Psoas muscle (tissue), 8 donors: ENCODE measurements at places on chromosomes 6 and 20.

GRCh38 chr6:56787209-56787608 is 144.5 kb upstream of the DST start:
- DNase-seq = no peak

GRCh38 chr20:52127309-52127708 is 64.3 kb downstream of the ZFP64 start:
- DNase-seq = no peak

GRCh38 chr6:137893726-137894125 is 26.7 kb downstream of the TNFAIP3 start:
- no peak for DNase-seq

DNA sequence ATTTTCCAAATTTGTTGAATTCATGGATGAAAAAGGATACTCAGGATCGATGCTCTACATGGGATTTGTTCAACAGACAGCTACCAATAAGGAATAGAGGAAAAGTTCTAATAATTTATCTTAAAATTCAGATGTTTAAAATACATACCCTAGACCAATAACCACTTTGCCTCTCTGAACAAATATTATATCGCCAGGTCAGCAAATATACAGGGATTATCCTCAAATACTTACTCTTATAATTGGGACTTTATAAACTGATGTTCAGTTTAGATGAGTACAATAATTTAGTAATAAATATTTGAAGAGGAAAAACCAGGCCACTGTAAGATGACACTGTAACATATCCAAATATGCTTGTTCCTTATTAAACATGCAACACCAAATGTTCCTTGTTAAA is 268.7 kb downstream of the DOK5 start:
- DNase-seq = no peak

DNA sequence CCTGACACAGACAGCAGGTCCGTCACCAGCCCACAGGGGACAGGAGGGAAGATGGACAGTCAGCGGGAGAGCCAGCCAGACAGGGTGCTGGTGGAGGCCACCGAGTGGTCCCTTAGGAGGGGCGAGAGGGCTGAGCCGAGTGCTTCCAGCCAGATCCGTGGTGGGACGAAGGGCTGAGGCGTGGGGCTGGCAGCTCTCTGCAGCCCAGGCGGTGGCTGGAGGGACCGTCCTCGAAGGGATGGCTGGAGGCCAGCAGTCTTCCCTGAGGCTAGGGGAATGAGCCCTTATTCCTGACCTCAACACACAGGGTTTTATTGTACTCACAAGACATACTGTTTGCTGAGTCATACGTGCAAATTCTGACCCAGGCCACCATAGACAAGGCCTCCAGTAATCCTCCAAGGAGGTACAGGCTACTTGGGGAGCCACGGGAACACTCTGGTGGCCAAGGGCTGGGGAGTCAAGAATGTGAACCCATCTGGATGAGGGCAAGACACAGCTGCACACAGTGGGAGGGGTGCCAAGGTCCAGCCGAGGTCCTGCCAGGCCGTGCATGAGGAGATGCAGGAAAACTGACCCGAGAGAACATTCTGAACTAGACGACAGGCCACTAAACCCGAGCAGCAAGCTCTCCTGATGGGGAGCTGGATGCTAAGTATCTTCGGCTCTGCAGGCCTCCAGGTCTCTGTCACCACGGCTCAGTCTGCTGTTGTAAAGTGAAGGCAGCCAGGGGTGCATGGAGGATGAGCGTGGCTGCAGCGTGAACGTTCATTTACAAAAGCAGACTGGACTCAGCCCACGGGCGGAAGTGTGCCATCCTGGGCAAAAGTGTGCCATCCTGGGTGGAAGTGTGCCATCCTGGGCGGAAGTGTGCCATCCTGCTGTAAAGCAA is 242.5 kb downstream of the TTLL2 start:
- no peak for DNase-seq

- DNase-seq = peak; percentile 64
Measured at GRCh38 chr20:6122873-6123648, at the start of gene FERMT1. FERMT1 (minus strand) TSS chr20:6123030; CDS start chr20:6119554, 3,476 bp downstream.

- no peak for DNase-seq
Measured at GRCh38 chr6:39850736-39851297, 58.6 kb downstream of the DAAM2 start.

DNA sequence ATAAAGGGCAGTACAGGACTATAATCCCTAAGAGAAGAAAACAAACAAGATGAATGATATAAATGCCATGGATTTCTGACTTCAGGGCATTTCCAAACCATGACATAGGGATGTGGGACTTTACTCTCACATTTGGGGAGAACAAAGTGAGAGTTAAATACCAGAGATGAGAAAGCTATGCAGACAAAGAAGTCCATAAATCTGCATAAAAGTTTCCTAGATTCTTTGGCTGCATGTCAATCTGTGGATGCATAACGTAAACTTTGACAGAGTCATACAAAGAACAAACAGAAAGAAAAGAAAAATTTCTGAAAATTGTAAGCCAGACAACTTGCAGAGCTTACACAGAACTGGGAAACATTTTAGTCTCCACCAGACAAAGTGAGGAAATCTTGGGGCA is 11.7 kb downstream of the EPM2A start:
- DNase-seq = no peak

DNA sequence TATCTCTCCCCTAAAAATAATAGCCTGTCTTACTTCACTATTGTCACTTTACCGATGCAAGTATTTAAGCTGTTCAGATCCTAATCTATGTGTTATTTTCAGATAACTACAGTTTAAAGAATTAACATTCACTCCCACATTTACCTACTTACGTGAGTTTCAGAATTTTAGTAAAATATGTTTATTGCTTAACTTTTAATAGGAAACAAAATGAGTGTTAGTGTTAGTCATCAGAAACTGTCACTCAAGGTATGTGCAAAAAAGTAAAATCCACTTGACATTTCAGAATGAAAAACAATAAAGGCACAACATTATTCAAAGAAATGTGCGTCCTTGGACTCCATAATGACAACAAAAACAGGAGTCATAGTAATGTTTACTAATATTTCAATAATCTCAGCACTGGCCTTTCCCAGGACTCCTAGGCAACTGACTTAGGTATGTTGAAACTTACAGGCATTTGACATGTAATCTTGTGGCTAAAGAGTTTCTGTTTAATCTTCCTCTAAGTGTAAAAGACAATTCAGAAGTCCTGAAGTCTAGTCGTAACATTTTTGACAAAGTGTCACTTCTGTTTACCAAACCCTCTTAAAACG is 4.5 kb downstream of the ATXN1 start:
- DNase-seq = no peak

- no peak for DNase-seq
Measured at GRCh38 chr6:165817771-165818170, 154.7 kb upstream of the PDE10A start.

DNA sequence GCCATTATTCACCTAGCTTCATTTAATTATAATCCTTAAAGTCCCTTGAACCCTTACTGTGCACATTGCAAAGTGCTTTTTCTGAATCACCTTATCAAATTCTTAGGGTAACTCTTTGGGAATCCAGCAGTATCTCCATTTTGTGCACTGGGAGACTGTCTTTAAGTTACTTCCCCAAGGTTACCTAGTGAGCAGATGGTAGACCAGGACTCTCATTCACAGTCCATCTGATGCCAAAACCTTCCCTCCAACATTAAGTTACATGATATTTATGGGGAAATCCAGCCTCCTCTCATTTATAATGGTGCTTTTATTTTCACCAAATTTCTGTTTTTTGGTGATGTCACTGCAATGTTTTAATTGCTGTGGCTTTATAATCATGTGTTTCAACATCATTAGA is 75.7 kb downstream of the NCOA7 start:
- DNase-seq = no peak

DNA sequence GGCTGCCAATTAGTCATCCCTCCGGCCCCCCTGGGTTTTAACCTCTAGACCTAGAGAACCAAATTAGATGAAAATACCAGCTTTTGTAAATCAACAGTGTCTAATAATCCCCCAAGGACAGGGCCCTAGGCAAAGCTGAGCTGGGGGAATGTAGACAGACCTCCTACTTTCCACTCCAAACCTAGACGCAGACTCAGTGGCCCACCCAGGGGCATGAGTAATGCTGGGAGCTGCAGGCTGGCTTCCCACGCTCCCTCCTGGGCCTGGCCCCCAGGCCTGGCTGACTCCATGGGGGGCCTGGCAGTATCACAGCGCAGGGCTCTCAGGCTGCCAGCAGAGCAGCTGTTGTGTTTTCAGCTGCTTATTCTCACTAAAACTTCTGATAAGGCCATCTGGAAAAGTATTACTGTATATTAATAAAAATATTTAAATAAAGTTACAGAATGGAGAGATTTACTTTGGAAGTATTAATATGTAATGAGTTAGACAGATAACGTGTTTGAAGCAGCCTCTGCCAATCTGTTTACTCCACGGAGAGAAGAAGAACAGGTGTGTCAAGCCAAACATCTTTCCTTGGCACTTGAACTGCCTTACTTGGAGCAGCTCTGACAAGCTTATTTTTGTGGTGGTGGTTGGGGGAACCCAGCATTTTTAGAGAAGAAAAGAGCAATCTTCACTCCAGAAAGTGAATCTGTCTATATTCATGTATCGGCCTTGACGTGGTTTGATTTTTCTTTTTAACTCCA is 144.0 kb upstream of the AGPAT4 start:
- DNase-seq = peak; percentile 69

DNA sequence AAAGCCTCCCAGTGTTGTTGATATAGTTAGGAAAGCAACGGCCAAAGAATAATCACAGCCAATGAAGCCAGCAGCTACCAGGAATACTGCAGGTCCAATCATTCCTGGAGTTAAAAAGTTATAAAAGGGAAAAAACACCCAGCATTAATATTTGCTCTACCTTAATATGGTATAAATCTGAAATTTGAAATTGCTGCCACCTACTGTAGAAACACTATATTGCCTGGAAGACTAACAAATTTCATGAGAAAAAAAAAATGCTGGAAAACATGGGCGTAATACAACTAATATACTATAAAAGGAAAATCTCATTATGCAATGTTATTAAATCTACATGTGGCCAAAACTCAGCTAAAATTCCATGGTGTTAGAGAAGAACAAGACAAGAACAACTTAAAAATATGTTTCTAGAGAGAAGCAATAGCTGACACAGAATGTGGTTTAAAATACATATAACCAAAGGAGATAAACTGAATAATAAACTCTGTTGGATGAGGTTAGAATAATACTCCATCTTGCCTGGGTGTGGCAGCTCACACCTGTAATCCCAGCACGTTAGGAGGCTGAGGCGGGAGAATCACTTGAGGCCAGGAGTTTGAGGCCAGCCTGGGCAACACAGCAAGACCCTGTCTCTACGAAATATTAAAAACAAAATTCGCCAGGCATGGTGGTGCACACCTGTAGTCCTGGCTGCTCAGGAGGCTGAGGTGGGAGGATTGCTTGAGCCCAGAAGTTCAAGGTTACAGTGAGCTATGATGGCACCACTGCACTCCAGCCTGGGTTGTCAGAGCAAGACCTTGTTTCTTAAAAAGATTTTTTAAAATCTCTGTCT is 43.1 kb downstream of the SLC17A5 start:
- no peak for DNase-seq

GRCh38 chr20:63230800-63231268 is 4.9 kb upstream of the BIRC7 start:
- peak; percentile 52 for DNase-seq

DNA sequence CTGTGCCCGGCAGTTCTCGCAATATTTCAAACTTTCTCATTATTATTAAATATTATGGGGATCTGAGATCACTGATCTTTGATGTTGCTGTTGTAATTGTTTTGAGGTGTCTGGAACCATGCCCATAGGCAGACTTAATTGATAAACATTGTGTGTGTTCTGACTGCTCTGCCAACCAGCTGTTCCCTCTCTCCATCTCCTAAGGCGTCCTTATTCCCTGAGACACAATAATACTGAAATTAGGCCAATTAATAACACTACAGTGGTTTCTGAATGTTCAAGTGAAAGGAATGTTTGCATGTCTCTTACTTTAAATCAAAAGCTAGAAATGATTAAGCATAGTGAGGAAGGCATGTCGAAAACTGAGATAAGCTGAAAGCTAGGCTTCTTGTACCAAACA is 7.6 kb downstream of the MAPK14 start:
- DNase-seq = no peak

- DNase-seq = no peak
Measured at GRCh38 chr6:127083231-127083962, 35.1 kb upstream of the RSPO3 start.

DNA sequence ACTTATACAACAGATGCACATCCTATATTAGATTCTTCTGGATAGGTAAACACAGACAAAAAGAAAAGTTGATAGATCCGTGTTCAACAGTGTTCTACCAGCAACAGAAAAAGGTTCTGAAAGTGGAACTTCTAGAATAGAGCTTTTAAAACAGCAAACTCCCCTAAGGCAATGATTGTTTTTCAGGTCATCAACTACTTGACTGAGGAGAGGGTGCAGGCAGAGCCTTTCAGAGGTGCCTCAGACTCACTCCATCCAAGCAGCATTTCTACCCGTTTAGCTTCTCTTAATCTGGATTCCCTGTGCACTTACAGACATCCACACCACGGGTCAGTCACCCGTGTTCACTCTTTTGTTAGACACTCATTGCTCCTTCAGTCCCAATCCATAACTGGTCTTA is 28.9 kb downstream of the FYN start:
- no peak for DNase-seq

GRCh38 chr6:15260099-15260821 is 14.4 kb downstream of the JARID2 start:
- DNase-seq = no peak
